NCI-H69 (cell line): ENCODE measurements at places on chromosomes 4 and X.

- no peak for DNase-seq
These were observed 13.3 kb upstream of the DUSP9 start for GRCh38 chrX:153633607-153634180.

GRCh38 chr4:16269240-16269639, 43.0 kb upstream of the TAPT1 start:
- DNase-seq = no peak

- DNase-seq = no peak
These were observed 2.2 kb upstream of the SYN1 start for GRCh38 chrX:47621851-47622250.

- peak; percentile 38 for DNase-seq
These were observed 9.1 kb downstream of the LAMTOR3 start for GRCh38 chr4:99885063-99885664.

GRCh38 chrX:17027931-17028330, 81.5 kb downstream of the REPS2 start:
- no peak for DNase-seq

DNA sequence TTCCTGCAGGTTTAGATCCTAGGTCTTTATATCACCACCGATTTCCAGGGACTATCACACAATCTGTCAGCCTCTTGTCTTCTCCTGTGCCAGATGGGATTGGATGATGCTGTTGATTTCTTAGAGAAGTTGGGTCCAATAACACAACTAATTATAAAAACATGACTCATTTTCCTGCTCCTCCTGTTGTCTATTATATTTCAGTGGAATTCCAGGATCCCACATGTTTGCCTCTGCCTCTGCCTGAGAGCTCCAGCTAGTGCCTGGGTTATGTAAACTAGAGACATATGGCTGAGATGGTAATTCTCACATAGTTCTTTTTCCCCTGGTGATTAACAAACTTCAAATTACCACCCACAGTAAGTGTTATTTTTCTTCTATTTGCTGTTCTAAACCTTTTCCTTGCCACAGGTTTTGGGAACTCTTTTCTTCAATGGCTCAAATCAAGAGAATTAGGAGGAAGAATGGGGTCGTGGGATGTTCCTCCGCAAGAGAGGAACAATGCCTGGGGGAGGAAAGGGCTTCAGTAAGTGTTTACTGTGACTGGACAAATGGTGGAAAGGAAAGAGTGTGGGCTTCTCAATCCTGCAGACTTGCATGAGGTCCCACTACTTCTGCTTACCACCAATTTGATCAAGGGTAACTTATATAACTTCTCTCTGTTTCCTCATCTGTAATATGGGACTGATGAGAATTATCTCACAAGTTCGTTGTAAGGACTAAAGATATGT, 3.4 kb upstream of the HOPX start:
- DNase-seq = no peak

DNA sequence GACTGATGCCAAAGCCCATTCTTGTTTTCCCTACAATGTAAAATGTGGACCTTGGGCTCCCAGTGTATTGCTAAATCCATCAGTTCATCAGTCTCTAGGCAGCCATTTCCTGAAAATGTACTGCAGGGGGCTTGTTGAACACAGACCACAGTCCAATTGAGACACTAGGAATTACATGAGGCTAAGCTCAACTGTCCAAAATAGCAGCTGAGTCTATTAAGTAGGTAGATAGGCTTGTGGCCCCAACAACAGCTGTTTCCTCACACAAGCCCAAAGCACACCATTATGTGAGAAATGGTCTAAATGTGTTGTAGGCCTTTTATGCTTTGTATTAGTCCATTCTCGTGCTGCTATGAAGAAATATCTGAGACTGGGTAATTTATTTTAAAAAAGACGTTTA, 60.0 kb upstream of the PAK3 start:
- DNase-seq = no peak

DNA sequence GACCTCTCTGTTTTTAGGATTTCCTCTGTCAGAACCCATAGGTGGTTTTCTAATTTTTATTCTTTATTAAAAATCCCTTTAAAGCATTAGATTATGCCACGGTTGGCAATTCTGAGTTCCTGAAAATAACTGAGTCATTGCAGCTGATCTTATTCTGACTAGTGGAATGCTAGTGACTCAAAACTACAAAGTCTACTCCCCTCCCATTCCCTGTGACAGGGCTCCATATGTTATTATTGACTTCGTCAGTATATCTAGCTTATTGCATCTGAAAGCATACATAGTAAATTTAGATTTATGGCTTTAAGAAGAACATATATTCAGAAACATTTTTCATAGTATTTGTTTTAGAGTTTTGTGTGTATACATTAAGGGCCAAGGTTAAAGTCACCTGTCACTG, 38.5 kb downstream of the HERC3 start:
- DNase-seq = no peak

DNA sequence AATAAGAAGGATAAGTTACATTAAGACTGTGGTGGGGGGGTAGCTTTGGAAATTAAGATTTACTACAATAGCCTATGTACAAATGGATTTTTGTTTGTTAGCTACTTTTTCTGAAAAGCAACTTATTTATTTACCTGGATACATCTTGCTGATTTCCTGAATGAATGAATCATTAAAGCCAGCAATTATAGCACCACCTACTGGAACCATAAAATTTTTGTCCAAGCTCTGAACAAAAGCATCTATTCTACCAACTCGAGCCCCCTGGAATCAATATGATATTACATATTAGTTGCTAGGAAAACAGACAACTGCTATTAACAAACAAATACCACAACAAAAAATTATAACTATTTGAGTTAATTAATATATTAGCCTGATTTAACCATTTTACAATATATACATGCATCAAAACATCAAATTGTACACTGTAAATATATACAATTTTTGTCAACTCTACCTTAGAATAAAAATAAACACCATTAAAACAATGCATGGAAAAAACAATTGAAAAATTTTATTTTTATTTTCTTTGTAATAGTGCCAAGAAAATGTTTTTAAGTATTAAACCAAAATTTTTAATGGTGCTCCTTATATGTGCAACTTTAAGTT, 15.3 kb downstream of the SEPSECS start:
- peak; percentile 35 for DNase-seq
